CD4-positive, alpha-beta T cell (primary cell): ENCODE measurements at places on chromosomes 7 and 10. TPM values are rescaled to one million over a fixed set of nuclear protein-coding genes. Genes with fewer than 3 reads are reported as not detected.
A peak's percentile ranks its signal among the peaks of the same experiment; 100 is the strongest.

DNA sequence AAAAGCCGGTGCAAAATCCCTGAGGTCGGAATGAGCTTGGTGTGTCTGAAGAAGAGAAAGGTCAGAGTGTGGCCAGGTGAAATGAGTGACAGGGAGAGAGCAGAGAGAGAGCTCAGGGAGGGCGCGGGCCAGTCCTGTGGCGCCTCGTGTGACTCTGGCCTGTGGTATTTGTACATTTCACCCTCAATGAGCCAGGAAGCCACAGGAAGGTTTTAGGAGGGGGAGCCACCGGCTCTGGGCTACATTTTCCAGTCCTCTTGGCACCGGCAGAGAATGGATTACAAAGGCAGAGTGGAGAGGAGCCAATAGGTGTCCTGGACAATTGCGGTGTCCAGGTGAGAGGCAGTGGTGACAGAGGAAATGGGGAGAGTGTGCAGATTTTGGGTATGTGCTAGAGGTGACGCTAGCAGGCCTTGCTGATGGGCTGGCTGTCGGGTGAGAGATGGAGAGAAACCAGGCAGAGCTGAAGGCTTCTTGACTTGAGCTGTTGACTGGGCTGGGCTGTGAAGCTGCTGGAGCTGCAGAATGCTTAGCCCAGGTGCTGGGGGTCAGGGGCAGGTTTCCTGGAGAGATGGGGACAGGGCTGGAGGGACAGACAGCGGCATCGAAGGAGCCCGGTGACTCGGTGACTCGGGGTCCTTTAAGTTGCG lies 38.1 kb downstream of the COL13A1 start:
- H3K27me3 ChIP-seq: peaks cover 8% of the 10 kb centered on the region
- no peak overlapping the region for H3K4me3 ChIP-seq
- no peak for DNase-seq
- H3K27ac ChIP-seq: no peak overlapping the region
- H3K36me3 ChIP-seq: no peaks in the 10 kb centered on the region

Gene SEM1
- total RNA-seq: 18.2 TPM

Gene OR6B1
- not detected for total RNA-seq

Gene SLC13A1
- not detected for total RNA-seq

Gene FFAR4
- total RNA-seq: not detected

Gene ASZ1
- not detected for total RNA-seq

DNA sequence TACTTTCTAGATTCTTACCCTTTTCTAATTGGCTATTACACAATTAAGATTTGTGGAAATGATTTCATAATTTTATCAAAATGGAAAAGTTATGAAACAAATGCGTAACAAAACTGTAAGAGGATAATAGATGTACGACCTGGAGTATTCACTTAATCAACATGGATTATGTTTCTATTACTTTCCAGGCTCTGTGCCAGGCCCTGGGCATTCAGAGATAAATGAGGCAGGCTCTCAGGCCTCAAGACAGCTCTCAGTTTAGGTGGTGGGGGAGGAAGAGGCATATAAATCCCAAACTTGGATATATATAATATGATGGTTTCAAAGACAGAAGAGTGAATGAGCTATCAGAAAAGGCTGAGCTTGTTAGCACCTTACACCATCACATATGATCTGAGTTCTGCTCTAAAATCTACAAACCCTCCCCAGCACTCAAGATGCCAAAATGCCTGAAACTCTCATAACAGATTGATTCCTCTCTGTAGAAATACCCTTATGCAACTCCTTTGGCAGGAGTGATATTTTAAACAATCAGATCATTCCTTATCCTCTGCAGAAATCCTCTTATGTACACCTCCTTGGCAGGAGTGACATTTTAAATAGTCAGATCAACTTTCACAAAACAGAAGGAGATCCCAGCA lies 42.5 kb downstream of the ACBD5 start:
- no peak overlapping the region for H3K27ac ChIP-seq
- H3K4me1 ChIP-seq: no peaks in the 10 kb centered on the region
- H3K27me3 ChIP-seq: no peaks in the 10 kb centered on the region
- H3K36me3 ChIP-seq: peaks cover 51% of the 10 kb centered on the region
- no peak overlapping the region for H3K4me3 ChIP-seq
- no peak for DNase-seq

DNA sequence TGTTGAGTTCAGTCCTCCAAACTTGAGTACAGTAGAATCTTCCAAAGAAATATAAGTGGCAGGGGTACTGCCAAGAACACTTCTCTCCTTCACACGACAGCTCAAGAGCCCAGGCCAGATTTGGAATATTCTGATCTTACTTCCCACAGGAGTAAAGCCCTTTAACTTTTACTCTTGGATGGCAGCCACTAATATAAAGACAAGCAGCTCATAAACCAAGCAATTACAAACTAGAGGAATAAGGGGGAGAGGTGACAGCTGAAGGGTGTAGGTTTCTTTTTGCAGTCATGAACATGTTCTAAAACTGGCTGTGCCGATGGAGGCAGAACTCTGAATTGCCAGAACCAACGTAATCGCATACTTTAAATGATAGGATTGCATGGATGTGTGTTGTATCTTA lies 74.8 kb downstream of the SVIL start:
- H3K4me3 ChIP-seq: no peak overlapping the region
- H3K27me3 ChIP-seq: no peaks in the 10 kb centered on the region
- DNase-seq: no peak

DNA sequence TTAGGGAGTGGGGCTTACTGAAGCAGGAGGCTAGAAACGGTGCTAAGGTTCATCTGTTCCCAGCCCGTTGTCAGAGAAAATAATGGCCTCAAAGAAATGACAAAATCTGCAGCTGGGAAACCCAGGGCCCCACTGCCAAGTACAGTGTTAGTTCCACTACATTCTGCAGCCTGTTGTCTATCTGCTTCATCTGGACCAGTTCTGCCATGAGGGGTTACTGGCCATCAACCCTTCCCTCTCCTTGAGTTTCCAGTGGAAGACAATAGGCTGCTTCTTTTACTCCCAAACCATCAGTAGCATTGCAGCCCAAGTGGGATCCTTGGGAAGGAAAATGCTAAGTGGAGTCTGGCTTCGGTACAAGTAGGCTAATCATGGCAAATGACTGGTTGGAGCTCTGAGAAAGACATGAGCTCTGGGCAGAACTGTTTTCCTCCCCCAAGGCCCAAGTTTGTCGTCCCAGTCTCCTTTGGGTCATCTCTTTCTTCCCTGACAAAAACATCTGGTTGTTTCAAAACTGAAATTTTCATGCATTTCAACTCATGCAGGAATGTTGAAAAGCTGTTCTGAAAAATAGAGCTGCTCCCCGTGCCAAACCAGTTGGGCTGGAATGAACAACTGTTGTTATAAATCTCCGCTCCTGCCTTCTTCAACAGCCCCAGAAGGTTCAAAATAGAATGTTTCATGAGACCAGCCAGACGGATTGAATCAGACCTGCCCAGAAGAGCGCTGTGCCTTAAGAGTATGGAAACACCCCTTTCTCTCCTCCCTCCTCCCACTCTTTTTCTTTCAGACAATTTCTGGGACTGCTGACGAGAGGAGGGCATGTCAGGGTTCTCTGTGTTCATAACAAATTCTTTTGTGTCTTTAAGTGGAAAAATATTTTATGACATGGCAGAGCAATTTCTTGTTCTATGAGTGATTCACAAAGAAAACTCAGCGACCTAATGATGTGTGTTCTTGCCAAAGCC lies 116.6 kb downstream of the RAB18 start:
- no peak for DNase-seq
- no peaks in the 10 kb centered on the region for H3K36me3 ChIP-seq
- H3K4me3 ChIP-seq: no peak overlapping the region
- no peaks in the 10 kb centered on the region for H3K4me1 ChIP-seq
- H3K27ac ChIP-seq: no peak overlapping the region

DNA sequence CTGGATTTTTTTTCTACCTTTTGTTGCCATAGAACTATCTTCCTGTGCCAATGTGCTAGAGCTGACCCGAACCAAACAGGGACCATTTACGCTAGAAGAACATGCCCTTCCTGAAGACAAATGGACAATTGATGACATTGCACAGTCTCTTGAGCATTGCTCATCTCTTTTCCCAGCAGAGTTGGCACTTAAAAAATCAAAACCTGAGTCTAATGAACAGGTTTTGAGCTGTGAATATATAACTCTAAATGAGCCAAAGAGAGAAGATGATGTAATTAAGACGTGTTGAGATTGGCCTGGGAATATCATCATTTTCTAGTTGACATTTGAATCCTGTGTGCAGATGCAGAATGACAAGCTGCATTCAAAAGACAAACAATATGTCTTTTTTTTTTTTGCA lies 37.1 kb downstream of the TRUB1 start:
- H3K36me3 ChIP-seq: peaks cover 3% of the 10 kb centered on the region
- H3K4me1 ChIP-seq: no peaks in the 10 kb centered on the region
- no peak overlapping the region for H3K27ac ChIP-seq
- no peak for DNase-seq
- H3K27me3 ChIP-seq: no peaks in the 10 kb centered on the region

- H3K27me3 ChIP-seq: peaks cover 5% of the 10 kb centered on the region
- H3K4me3 ChIP-seq: no peak overlapping the region
- H3K27ac ChIP-seq: no peak overlapping the region
- no peak for DNase-seq
- no peaks in the 10 kb centered on the region for H3K36me3 ChIP-seq
These were observed 3.8 kb upstream of the TCERG1L start for GRCh38 chr10:131315344-131315743.

Gene SLC39A12
- not detected for total RNA-seq

DNA sequence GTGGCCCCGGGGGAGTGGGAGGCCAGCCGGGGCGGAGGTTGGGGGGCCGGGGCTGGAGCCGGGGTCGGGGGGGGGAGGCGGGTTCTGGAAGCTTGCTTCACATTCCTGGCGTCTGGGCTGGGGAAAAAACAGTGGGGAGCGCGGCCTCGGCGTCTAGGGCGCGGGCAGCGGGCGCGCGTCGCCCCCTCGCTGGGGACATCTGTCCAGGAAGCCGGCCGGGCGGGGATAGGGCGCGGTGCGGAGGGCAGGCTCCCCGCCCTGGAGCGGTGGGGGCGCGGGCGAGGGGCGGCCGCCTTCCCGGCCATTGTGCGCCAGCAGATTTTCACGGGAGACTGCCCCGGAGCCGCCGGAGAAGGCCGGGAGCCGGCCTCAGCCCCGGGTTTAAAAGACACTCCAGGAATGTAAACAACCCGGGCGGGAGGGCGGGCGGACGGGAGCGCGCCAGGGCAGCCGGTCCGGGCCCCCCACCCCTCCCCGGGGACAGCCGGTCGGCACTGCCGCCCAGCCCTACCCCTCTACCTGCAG lies 1.4 kb downstream of the ZMIZ1 start:
- no peak for DNase-seq
- no peaks in the 10 kb centered on the region for H3K27me3 ChIP-seq
- H3K27ac ChIP-seq: no peak overlapping the region
- peak overlapping the region; percentile 97 for H3K4me3 ChIP-seq
- peaks cover 60% of the 10 kb centered on the region for H3K4me1 ChIP-seq
- H3K36me3 ChIP-seq: no peaks in the 10 kb centered on the region

Gene DKK1
- not detected for total RNA-seq

- no peak for DNase-seq
- H3K4me3 ChIP-seq: no peak overlapping the region
- no peaks in the 10 kb centered on the region for H3K27me3 ChIP-seq
- H3K27ac ChIP-seq: no peak overlapping the region
- H3K4me1 ChIP-seq: no peaks in the 10 kb centered on the region
These were observed 186.3 kb upstream of the KCTD7 start for GRCh38 chr7:66442385-66442784.

DNA sequence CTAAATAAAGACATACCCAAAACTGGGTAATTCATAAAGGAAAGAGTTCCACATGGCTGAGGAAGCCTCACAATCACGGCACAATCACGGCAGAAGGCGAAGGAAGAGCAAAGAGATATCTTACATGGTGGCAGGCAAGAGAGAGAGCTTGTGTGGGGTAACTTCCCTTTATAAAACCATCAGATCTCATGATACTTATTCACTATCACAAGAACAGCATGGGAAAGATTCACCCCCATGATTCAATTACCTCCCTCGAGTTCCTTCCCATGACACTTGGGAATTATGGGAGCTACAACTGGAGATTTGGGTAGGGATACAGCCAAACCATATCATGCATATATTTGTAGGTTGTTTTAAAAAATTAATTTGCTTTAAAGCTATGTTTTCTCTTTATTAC lies 217.2 kb downstream of the PLXDC2 start:
- no peak overlapping the region for H3K27ac ChIP-seq
- H3K4me1 ChIP-seq: no peaks in the 10 kb centered on the region
- no peaks in the 10 kb centered on the region for H3K36me3 ChIP-seq
- no peaks in the 10 kb centered on the region for H3K27me3 ChIP-seq

GRCh38 chr7:151472644-151473380 lies 32.9 kb upstream of the CRYGN start:
- H3K4me1 ChIP-seq: peaks cover 32% of the 10 kb centered on the region
- peaks cover 45% of the 10 kb centered on the region for H3K36me3 ChIP-seq
- no peaks in the 10 kb centered on the region for H3K27me3 ChIP-seq
- no peak for DNase-seq
- no peak overlapping the region for H3K4me3 ChIP-seq

DNA sequence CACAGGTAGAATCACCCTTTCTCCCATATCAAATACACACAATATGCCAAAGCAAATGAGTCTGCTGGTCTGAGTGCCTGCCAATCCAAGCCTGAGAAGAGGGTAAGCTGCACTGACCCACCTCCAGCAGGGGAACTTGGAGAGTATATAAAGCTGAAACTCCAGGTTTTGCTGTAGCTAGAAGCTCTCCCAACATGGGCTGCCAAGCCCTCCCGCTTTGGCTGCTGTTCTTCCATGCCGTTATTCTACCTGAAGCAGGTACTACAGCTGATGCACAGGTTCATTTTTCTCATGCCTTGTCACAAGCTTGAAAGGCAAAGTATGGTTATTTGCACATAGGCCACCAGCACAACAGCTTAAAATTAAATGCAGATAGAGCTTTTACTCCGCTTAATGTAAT lies 21.5 kb upstream of the C10orf120 start:
- H3K36me3 ChIP-seq: no peaks in the 10 kb centered on the region
- no peak overlapping the region for H3K27ac ChIP-seq
- H3K4me1 ChIP-seq: no peaks in the 10 kb centered on the region
- no peak for DNase-seq
- H3K4me3 ChIP-seq: no peak overlapping the region
- H3K27me3 ChIP-seq: peaks cover 7% of the 10 kb centered on the region

Gene PDZD7
- 1.7 TPM for total RNA-seq

- no peaks in the 10 kb centered on the region for H3K4me1 ChIP-seq
- no peak overlapping the region for H3K4me3 ChIP-seq
- H3K27ac ChIP-seq: no peak overlapping the region
- no peaks in the 10 kb centered on the region for H3K27me3 ChIP-seq
- no peaks in the 10 kb centered on the region for H3K36me3 ChIP-seq
These were observed 130.1 kb downstream of the CREB5 start for GRCh38 chr7:28542410-28542809.

DNA sequence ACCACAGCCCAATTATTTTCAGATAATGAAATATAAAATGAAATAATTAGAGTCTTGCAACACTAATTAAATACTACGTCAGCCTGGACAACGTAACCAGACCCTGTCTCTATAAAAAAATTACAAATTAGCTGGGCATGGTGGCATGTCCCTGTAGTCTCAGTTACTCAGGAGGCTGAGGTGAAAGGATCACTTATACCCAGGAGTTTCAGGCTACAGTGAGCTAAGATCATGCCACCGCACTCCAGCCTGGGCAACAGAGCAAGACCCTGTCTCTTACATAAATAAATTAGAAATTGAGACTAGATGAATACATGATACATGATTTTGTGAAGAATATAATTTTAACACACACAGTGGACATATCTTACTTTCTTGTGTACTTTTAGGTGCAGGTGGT lies 18.4 kb downstream of the TIAL1 start:
- no peak for DNase-seq
- H3K27me3 ChIP-seq: no peaks in the 10 kb centered on the region
- no peak overlapping the region for H3K4me3 ChIP-seq
- no peaks in the 10 kb centered on the region for H3K4me1 ChIP-seq
- H3K36me3 ChIP-seq: peaks cover 79% of the 10 kb centered on the region
- no peak overlapping the region for H3K27ac ChIP-seq

GRCh38 chr7:33550363-33550762 lies 355.0 kb upstream of the BMPER start:
- H3K4me1 ChIP-seq: no peaks in the 10 kb centered on the region
- no peaks in the 10 kb centered on the region for H3K27me3 ChIP-seq
- no peak overlapping the region for H3K4me3 ChIP-seq
- no peak for DNase-seq
